Activated CD4-positive, alpha-beta memory T cell treated with anti-CD3 and anti-CD28 coated beads, Interleukin-2, amount 10 ng/mL, durations not matched to agents 7 days and 5 days (primary cell): ENCODE measurements at places on chromosomes 12 and 14. TPM values are rescaled to one million over a fixed set of nuclear protein-coding genes. Genes with fewer than 3 reads are reported as not detected.

DNA sequence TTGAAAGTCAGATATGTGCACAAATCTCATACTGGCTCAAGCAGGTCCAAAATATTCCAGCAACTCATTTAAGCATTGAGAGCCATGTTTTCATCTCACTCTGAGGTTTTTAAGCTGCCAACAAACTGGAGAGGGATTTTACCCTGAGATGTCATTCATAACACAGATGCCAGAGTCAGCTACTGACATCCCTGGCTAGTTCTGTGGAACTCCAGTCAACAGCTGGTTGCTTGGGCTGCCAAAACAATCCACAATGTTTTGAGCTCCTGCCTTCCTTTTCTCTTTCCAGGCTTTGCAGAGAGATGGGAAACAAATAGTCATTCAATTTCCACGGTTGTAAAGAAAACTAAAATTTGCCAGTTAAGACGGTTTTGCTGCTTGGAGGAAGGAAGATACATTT lies 621.2 kb upstream of the FBXO33 start:
- no peak for DNase-seq

GRCh38 chr12:51449580-51450246 lies 25.1 kb downstream of the SLC4A8 start:
- DNase-seq: no peak

GRCh38 chr12:32448586-32448985 lies 49.2 kb downstream of the FGD4 start:
- DNase-seq: no peak

DNA sequence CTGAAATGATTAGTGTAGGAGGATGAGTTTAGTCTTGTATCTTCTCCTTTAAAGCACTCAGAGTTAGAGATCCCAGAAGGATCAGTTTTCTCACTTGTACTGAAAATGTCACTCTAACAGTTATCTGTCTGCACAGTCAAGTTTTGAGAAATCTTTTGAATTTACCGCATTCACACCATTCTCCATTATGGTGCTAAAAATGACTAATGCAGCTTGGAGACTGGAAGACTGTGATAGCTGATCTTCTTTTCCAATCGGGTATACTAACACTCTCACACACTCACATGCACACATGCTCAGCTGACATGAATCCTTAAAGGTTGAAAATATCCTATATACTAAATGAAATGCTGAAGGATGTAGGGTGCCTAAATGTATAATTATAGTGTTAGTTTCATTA lies 65.8 kb downstream of the SLC15A5 start:
- DNase-seq: no peak

Gene KHNYN
- total RNA-seq: 96.0 TPM

Gene RPS6KA5
- 44.5 TPM for total RNA-seq

Gene FAM222A
- total RNA-seq: 0.43 TPM

DNA sequence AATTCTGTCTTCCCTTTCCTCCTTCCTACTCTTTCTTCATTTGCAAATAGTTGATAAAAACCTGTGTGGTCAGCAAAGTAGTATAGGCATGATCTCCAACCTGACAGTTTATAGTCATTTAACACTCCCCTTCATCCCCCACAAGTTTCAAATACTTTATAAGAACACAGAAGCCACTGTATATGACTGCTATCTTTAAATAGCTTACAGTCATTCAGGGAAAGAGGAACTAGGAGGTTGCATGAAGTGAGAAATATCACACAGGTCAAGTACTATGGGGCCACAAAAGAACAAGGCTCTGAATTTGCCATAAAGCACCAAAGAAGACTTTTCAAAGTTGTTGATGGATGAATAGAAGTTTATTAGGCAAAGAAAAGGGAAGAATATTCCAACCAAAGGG lies 431.3 kb downstream of the NPAS3 start:
- DNase-seq: no peak

Gene FSCB
- total RNA-seq: not detected

GRCh38 chr14:101490771-101491170 lies 70.5 kb upstream of the DIO3 start:
- DNase-seq: no peak

- no peak for DNase-seq
Observed at GRCh38 chr12:127310548-127310947, 956.4 kb upstream of the TMEM132C start.

DNA sequence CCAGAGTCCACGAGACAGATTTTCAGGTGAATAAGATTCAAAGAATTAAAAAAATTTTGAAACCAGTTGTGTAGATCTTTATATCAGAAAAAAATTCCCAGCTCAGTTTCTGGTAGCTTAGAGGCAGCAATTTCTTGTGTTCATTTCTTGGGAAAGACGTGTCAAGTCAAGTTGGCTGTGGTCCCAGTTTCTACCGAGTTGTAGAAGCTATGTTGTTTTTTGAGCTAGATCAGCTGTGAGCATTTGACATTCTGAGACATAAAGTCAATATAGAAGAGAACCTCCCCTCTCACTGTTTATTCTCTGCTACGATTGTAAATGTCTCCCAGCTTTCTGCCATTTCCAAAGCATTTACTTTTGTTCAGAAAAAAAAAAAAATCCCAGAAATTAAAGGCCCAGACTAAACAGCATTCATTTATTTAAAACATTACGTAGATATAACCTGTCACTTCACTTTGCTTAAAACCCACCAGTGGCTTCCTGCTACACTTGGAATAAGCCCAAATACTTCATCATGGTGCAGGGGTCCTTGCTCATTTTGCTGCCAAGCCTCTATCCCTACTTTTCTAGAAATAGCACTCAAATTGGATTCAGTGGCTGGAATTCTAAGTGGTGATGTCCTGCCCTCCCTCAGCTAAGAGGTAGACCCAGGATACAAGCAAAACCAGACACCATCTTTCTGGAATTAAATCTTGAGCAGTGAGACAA lies 20.6 kb upstream of the PYGL start:
- DNase-seq: no peak

DNA sequence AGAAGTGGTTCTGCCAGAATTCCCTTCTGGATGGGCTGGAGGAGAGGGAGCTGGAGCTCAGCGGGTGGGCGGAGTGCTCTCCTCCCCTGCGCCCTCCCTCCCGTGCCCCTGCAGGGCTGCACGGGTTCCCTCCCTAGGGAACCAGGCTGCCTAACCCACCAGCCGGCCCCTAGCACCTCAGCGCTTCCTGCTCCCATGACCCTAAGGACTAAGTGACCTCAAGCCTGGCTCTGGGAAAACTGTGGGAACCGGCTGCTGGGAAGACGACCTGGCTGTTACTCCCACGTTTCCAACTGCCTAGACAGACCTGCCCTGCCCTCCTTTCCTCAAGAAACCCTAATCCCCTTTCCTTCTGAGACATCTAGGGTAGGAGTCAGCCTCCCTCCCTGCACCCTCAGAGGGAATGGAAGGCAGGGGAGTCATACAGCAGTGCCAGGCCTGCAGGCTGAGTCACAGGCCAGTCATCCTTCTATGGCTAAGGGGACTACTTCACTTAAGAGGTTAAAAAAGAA lies 31.5 kb downstream of the SLC6A12 start:
- no peak for DNase-seq

Gene VWF
- total RNA-seq: not detected

Gene RPGRIP1
- not detected for total RNA-seq

Gene KRT8
- total RNA-seq: 0.33 TPM

Gene B4GALNT1
- total RNA-seq: 1.4 TPM

- no peak for DNase-seq
Observed at GRCh38 chr14:66596241-66596985, 88.5 kb downstream of the GPHN start.

Gene DDX23
- total RNA-seq: 117 TPM

GRCh38 chr12:125634813-125635212 lies 569.6 kb downstream of the AACS start:
- DNase-seq: no peak

GRCh38 chr12:50132505-50133135 lies 20.6 kb downstream of the COX14 start:
- no peak for DNase-seq

Gene AQP6
- not detected for total RNA-seq

Gene RIMBP2
- not detected for total RNA-seq

Gene DUSP6
- 171 TPM for total RNA-seq

DNA sequence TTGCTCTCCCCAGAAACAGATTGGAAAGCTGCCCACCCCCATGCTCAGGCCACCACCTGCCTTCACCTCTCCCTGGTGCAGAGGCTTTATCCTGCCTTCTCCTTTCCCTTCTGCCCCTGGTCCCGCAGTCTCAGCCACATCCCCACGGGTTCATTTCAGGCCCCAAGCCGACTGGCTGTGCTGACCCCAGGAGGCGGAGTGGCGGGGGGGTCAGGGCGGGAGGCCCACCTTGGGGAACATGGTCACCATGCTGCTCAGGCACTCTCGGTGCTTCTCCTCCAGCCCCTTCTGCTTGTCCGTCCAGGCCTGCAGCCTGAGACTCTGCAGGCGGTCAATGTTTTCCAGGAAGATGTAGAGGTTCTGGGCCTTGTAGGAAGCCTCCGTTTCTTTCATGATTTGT lies 6.9 kb downstream of the FAM186B start:
- no peak for DNase-seq

GRCh38 chr14:68027276-68027675 lies 207.7 kb downstream of the RAD51B start:
- no peak for DNase-seq

DNA sequence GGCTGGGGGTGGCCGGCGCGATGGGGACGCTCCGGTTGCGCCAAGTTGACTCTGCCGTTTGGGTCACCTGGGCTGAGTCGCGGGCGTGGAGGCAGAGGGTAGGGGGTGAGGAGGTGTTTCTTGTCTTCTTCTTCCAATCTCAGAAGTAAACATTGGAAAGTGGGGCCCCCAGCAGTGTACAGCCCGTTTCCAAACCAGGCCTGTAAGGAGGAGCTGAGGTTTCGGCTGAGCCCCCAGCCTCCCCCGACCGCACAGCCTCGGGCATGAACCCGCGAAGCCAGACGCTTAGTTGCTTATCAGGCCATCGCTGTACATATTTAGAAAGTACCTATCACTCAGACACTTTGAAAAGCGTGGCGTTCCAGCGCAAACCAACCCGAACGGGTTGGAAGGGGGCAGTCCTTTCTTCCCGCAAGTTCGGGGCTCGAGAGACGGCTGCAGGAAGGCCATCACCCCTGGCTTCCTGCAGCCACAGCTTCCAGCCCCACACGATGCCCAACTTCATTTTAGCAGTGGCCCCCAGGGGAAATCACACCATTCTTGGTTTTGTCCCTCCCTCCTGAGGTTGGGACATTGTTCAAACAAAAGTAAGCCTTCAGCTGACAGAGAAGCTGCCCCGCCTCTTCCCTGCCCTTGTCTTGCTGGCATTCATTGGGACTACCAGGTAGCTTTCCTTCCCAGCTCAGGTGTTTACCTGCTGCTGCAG lies 164.1 kb downstream of the ZFP36L1 start:
- DNase-seq: peak; percentile 28

DNA sequence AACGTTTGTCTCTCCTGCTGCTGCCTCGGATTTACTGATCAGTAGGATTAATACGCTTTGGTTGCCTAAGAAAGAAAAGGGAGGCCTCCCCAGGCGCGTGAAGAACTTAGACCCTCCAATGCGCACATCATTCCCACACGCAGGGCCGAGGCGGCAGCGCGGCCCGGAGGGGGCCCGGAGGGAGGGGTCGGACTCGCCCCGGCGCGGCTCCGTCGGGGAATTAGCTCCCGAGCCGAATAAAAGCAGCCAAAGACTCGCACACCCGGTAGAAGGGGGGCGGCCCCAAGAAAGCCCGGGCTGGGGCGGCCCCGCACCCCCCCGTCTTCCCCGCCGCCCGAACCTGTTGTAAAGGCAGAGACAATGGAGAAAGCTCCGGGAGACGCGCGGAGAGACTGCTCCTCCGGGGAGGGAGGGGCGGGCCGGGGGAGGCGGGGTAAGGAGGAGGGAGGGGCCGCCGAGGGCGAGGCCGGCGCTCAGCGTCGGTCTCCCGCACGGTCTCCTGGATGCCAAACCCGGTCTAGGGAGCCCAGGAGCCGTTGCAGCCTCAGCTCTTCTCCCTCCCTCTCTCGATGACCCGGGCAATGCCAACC lies at the start of gene NELL2:
TSS of gene NELL2 (minus strand) at position 362 of the 590 bp plus-strand sequence. CDS start 446 bp downstream, outside the sequence.
- peak; percentile 66 for DNase-seq

DNA sequence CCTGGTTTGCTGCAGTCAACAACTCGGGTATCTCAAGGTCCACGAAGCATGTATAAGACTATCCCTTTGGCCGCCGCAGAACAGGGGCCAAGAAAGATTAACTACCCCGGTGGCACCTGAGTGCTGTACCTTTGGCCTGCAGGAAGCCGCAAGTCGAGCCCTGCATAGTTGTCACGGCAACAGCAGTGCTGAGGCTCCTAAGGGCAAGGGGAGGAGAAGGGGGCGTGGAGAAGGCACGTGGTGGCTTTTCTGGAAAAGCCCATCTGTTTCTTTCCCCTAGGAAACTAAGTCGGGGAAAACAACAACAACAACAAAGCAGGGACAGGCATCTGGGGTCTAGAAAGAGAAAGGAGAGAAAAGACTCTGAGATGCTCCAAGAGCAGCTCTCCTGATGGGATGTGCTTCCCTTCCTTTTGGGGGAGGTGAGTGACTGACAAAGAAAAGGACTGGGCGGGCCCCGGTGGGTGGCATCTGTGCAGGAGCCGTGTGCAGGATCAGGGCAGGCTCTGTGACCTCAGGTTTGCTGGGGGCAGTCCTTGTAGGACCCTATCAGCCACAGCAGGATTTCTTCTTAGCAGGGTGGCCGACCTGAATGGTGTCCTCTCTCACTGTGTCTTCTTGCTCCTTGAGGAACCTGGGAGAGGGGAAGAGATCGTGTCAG lies 123.9 kb downstream of the PRMT8 start:
- no peak for DNase-seq

DNA sequence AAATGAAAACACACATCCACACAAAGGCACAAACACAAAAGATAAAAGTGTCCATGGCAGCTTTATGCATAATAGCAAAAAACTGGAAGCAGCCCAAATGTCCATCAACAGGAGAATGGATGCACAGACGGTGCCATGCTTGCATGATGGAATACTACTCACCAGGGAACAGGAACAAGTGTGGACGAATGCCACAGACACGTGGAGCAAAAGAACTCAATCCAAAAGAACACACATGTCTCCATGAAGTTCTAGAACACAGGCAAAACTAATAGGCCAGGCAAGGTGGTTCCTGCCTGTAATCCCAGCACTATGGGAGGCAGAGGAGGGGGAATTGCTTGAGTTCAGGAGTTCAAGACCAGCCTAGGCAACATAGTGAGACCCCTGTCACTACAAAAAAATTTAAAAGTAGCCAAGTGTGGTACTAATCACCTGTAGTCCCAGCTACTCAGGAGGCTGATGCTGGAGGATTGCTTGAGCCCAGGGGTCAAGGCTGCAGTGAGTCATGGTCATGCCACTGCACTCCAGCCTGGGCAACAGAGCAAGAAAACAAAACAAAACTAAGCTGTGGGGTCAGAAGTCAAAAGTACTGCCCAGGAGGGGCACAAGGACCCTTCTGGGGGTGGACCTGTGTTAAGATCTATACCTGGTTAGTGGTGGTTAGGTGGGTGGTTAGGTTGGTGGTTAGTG lies 7.3 kb upstream of the TMEM119 start:
- no peak for DNase-seq

DNA sequence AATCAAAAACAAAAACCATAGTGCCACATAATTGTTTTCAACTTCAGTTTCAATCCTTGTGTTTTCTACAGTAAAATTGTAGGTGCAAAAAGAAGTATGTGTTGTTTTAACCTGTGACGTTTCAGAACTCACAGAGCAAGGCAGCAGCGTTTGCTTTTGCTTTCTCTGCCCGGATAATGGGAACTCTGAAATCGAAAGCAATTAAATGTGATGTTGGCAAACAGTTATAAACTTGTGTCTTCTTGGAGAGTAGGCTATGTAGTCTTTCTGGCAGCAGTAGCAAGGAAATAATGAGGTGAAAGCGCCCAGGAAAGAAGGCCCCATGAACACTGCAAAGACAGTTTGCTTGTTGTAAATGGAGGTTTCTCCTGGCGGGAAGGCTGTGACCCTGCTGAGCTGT lies 39.1 kb downstream of the FNTB start:
- DNase-seq: no peak

- DNase-seq: no peak
Observed at GRCh38 chr14:71488703-71489191, 443.5 kb upstream of the RGS6 start.

- no peak for DNase-seq
Observed at GRCh38 chr14:104138718-104139459, 502 bp downstream of the KIF26A start.

Gene ATP2B1
- total RNA-seq: 29.7 TPM
